ENCODE measurements at places on chromosomes 2 and 18. TPM values are rescaled to one million over a fixed set of nuclear protein-coding genes. Genes with fewer than 3 reads are reported as not detected.
A peak's percentile ranks its signal among the peaks of the same experiment; 100 is the strongest.

DNA sequence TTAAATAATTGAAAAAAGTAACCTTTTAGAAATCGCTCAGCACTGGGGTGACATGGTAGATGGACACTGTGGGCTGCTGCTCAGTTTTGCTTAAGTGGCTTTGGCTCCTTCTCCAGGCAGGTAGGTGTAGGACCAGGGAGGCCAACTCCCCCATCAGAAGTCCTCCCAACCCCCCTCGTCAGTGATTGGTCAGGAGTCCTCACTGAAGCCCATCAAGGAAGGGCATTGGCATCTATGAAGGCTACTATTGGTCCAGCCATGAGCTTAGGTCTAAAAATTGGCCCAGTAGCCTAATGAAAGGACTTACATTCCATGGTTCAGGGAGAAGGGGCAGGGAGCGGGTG lies 34.7 kb downstream of the ST3GAL5 start:
- no peak for DNase-seq
- H3K4me3 ChIP-seq = peak overlapping the region; percentile 82
- no peaks in the 10 kb centered on the region for H3K27me3 ChIP-seq
- peaks cover 64% of the 10 kb centered on the region for H3K4me1 ChIP-seq

DNA sequence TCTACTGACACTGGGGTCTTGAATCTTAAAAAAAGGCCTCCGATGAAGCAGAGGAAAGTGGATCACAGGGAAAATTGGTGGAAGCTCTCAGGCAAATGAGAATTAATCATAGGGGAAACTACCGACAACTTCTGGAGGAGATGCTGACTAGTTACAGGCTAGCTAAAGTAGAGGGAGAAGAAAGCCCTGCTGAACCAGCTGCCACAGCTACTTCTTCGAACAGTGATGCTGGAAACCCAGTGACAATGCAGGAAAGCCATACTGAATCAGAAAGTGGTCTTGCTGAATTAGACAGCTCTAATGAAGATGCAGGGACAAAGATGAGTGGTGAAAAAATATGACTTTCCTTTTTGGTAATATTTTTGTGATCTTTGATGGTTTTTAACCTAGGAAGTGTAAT lies 44.9 kb upstream of the SLC3A1 start:
- DNase-seq = no peak
- H3K4me1 ChIP-seq = no peaks in the 10 kb centered on the region
- peaks cover 7% of the 10 kb centered on the region for H3K36me3 ChIP-seq
- no peaks in the 10 kb centered on the region for H3K27me3 ChIP-seq
- no peak overlapping the region for H3K4me3 ChIP-seq

GRCh38 chr2:23418461-23418911 lies 33.5 kb downstream of the KLHL29 start:
- no peak for DNase-seq
- no peaks in the 10 kb centered on the region for H3K4me1 ChIP-seq
- H3K27me3 ChIP-seq = peaks cover 5% of the 10 kb centered on the region

Gene ACVR2A
- total RNA-seq = 3.6 TPM

DNA sequence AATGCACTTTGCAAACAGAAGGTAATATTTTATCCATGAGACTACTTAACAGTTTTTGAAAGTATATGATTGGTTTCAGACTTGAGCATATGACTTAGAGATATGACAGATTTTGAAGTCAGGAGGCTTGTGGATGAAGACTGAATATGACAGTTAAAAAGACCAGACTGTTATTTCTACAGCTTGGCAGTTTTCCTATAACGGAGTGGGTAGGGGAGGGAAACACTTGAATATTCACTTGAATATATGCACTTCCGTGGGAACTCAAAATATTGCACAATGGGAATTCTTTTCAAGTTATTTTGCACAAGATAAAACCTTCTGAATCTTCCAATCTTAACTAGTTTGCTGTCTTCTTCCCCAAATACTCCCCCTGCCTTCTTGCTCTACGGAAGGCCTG lies 64.6 kb upstream of the ACKR3 start:
- H3K4me3 ChIP-seq = no peak overlapping the region
- peaks cover 48% of the 10 kb centered on the region for H3K27me3 ChIP-seq
- H3K4me1 ChIP-seq = peaks cover 2% of the 10 kb centered on the region
- H3K27ac ChIP-seq = no peak overlapping the region
- no peak for DNase-seq
- no peaks in the 10 kb centered on the region for H3K36me3 ChIP-seq

GRCh38 chr2:56580242-56580641 lies 396.5 kb downstream of the CCDC85A start:
- H3K4me3 ChIP-seq = no peak overlapping the region
- no peaks in the 10 kb centered on the region for H3K27me3 ChIP-seq
- DNase-seq = no peak

DNA sequence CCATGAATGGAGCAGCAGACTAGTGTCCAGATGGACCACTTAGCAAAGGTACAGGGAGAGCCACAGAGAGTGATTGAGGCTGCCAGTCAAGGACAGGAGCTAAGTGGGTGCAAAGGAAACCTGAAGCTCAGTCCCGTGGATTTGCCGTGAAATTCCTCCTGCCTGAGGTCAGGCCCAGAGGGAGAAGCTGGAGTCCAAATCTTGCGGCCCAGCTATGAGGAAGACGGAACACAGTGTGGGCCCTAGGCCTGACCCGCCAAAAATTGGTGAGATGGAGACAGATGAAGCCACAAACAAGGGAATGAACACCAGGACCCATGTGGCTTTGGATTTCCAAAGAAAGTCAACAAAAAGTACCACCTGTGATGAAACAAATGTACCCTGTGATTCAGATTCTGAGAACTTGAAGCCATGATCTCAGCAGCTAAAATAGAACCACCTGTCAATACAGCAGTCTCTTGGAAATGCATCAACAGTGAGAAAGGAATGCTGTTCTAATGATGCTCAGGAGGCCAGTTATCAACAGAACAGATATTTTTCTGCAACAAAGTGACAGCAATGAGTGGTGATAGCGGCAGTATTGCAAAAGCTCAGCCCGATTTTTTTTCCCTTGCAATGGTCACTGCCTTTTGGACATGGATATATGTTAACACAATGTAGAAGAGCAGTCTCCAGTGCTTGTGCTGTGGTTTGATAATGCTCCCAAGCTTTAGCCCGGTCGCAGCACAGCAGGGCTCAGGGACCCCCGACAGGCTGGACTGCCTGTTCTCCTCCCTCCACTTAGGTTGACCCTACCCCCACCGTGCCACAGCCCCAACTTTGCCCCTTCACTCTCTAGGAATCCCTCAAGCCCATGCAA lies 10.7 kb downstream of the COL6A3 start:
- H3K4me3 ChIP-seq = no peak overlapping the region
- no peak for DNase-seq
- H3K36me3 ChIP-seq = no peaks in the 10 kb centered on the region
- peaks cover 4% of the 10 kb centered on the region for H3K27me3 ChIP-seq
- no peaks in the 10 kb centered on the region for H3K4me1 ChIP-seq

DNA sequence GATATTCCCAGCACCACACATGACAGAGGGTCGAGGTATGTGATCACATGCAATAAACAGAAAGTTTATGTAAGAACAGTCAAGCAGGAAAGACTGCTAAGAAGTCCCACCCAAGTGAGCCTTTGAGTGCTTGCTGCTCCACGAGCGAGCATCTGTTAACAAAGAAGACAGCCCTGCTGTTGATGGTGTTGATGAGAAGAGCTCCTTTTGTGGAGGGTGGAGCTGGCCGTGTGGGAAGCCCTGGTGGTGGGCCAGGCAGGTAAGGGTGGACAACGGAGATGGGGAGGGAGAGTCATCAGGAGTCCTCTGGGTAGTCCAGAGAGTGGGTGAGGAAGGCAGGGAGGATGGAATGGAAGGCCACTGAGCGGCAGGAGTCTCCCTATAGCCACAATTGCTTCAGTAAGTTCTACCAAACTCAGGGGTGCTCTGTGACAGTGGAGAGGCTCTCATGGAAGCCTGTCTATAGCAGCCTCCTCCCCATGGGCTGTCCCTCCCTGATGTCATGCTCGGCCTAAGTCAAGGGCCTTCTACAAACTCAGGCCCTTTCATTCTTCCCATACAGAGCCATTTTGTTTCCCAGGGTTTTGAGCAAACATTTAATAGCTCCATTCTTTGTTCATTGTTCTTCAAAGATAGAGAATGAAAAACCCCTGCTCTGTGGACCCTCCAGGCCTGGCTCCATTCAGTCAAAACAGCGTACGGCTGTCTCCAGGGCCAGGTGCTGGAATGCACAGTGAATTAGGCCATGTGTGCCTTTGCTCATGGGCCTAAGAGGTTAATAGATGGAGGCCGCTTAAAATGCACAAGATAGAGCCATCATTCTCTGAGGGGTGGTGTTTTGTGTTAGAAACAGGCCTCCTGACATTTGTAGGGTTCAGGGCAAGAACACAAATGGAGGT lies 494.2 kb upstream of the RAB6C start:
- DNase-seq = no peak
- no peaks in the 10 kb centered on the region for H3K4me1 ChIP-seq
- H3K27ac ChIP-seq = no peak overlapping the region
- no peak overlapping the region for H3K4me3 ChIP-seq
- H3K27me3 ChIP-seq = peaks cover 1% of the 10 kb centered on the region
- H3K36me3 ChIP-seq = no peaks in the 10 kb centered on the region

Data from activated T-helper 1 cell treated with anti-CD3 and anti-CD28 coated beads, Interleukin-12 subunit alpha, Interleukin-12 subunit beta, Interleukin-2, Interleukin-4 antibody, amounts not matched to agents 30 ng/mL and 10 ng/mL and 1 ng/mL, durations not matched to agents 14 hours and 24 hours and 36 hours (primary cell).